ENCODE measurements at places on chromosomes 5 and 9.

DNA sequence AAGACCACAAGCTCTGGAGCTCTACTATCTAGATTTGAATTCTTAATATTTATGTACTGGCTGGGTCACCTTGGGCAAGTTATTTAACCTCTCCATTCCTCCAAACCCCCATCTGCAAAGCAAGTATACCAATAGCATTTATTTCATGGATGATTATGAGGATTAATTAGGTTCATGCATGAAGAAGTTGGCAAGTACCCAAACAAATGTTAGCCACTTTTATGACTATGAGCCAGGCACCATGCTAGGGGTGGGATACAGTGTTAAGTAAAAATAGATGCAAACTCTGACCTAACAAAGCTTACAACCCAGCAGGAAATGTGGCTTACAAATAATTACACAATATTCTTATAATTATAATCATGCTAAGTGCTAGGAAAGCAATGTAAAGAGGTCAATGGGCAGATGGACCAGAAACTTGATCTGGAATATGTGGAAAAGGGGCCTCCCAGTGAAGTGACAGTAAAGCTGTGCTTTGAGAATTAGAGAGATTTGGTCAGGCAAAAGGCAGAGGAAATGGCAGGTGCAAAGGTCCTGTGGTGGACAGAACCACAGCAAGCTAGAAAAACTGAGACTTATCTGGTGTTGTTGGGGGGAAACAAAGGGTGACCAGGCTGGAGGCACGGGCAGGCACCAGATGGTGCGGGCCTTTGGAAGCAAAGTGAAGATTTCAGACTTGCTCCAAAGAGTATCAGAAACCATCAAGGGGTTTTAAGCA lies 525.2 kb upstream of the TRPC7 start:
- DNase-seq, result no peak

DNA sequence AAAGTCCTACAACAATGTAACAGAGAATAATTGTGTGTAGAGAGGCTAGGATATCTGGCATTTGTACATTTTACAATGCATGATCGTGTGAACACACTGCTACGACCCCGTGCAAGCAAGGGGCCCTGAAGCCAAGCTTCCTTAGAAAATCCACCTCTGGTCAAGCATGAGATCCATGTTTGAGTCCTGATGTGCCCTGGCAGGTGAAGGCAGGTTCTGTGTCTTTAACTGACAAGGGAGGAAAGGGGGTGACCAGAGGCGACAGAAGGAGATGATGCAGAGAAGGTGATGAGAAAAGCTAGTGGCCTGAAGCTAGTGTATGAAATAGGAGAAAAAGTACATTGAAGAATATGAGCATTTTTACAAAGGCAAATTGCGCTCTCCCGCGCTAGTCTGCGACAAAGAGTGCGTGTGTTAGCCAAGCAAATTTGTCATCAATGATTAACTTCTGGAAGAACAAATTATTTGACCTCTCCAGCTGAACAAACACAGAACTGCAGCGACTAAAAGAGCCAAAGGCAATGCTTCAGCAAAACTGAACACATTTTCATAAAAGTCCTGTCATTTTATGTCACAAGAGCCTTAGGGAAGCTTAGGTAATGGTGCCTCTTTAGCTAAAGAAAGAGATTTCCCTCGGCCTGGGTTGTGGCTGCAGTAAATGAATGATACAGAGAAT lies 101.7 kb upstream of the DAPK1 start:
- DNase-seq, result no peak

DNA sequence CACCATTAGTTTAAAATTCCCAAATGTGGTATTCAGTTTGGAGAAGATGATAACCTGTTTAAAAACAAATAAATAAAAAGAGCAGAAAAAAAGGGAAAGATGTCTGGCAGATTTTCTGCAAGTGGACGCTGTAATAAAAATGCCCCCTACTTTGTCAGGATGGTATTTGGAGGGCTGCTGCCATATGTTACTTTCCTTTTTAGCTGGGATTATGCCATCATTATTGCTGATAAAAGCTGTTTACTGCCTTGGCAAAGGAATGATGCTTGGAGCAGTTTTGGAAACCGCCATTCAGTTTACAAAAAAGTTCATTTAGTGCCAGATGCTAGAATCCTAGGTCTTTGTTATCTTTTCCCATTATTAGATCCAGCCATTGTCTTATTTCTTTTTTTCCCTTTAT lies 104.8 kb downstream of the PBX3 start:
- DNase-seq, result no peak

- DNase-seq, result no peak
Observed at GRCh38 chr9:95037789-95038521, 279.6 kb downstream of the FANCC start.

GRCh38 chr9:100070104-100071041 lies 28.4 kb downstream of the ERP44 start:
- no peak for DNase-seq

- no peak for DNase-seq
Observed at GRCh38 chr9:75083188-75083970, 4.6 kb downstream of the NMRK1 start.

DNA sequence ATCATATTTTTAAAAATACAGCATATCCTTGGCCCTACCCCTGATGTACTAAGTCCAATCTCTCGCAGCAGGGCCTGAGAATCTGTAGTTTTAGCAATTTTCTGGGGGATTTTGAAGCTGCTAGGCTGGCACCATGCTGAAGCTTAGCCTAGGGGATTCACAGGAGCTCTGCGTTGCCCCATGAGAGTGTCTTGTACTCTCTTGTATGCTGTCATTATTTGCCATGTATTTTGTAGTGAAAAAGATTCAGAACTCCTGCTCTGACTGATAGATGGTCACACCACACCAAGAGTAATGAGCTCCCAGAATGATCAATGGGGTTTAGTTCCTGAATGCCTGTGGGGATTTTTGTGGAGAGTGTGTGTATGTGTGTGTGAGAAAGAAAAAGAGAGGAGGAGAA lies 20.7 kb upstream of the TRMT10B start:
- DNase-seq, result no peak

GRCh38 chr9:80552931-80553330 lies 981.2 kb downstream of the TLE4 start:
- no peak for DNase-seq

DNA sequence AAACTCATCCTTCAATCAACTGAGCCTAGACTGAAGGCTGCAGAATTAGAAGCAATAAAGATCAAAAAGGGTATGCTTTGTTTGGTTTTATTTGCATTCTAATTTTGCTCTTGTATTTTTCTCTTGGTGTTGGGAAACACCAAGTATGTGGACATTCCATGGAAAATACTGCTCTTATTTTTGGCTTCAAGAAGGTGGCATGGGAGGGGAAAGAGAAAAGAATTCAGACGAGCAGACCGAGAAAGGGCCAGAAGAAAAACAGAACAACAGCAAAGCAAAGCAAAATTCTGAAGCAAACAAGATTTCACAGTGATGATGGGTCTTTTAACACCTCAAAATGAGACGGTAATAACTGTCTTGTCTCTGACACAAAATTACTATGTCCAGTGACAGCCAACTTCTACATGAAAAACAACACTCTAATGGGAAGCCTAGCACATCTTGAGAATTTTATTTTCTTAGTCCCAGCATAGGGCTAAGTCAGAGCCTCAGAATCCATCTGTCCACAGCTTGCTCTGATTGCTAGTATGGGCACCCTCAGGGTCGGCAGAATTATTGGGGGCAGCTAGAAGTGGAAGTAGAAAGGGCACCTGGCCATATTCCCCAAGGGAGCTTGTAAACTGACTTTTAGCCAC lies 26.8 kb downstream of the FREM1 start:
- no peak for DNase-seq

DNA sequence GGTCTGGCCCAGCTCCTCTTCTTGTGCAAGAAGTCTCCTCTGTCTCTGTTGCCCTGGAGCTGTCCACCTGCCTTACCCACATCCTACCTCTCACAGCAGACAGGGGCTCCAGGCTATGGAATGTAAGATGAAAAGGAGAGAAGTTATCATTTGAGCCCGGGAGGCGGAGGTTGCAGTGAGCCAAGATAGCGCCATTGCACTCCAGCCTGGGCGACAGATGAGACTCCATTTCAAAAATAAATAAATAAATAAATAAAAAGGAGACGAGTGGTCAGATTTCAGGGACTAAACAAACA lies 37.5 kb upstream of the DENND4C start:
- DNase-seq, result no peak

GRCh38 chr5:84239494-84239893 lies 145.2 kb downstream of the EDIL3 start:
- DNase-seq, result no peak

DNA sequence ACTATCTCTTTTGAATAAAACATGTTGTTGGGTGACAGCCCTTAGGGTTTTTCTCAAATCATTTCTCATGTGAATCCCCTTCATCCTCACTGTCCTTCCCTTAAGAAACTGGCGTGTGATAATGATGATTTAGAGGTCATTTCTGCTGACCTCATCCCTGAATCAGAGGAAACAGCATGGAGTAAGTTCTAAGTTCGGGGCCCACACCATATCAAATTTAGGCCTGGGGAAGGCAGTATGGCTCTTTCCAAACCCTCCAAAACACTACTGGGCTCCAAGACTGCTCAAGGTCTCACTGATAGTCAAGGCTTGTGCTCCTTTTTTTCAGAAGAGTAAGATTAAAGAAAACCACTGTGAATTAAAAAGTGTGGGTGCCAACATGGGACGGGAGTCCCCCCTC lies 872 bp upstream of the SMIM3 start:
- no peak for DNase-seq

- DNase-seq, result no peak
Observed at GRCh38 chr9:96874947-96875460, 20.7 kb upstream of the ZNF782 start.

- no peak for DNase-seq
Observed at GRCh38 chr9:89655990-89656657, 51.3 kb downstream of the GADD45G start.

GRCh38 chr9:4902135-4902475 lies 83.0 kb upstream of the JAK2 start:
- no peak for DNase-seq

GRCh38 chr9:5556101-5556705 lies 45.9 kb downstream of the PDCD1LG2 start:
- no peak for DNase-seq

- DNase-seq, result no peak
Observed at GRCh38 chr5:125293223-125293622, 546.8 kb upstream of the ZNF608 start.

- DNase-seq, result no peak
Observed at GRCh38 chr9:18566121-18566520, 92.2 kb downstream of the ADAMTSL1 start.

GRCh38 chr9:135006911-135007570 lies 80.4 kb upstream of the OLFM1 start:
- no peak for DNase-seq

DNA sequence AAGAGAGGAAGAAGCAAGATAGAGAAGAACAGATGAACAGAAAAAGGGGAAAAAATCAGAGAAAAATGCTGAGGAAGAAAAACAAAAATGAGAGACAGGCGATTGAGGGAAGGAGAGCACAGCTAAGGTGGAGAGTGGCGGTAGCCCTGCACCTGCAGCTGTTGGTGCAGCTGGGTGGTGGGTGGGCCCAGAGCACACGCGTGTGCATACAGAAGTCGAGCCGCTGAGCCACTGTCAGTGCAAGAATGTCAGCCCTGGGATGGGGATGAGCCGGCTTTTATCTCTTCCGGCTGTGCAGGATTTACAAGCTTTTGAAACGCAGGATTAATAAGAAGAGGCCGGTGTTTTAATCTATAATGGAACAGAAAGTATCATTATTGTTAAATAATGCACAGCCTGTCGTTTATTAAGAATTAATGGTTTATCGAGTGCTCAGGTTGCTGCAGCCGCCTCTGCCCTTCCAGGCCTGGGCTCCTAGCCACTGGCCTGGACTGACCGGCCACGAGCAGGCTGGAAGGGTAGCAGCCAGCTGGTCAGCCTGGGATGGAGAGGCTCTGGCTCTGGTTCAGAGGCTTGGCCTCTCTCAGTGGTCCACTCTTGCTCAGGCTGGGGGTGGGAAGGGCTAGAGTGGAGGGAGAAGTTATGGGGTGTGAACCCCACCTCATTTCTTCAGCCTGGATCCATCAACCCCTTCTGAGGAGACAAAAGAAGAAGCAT lies 68.7 kb downstream of the PCDH1 start:
- DNase-seq, result no peak

DNA sequence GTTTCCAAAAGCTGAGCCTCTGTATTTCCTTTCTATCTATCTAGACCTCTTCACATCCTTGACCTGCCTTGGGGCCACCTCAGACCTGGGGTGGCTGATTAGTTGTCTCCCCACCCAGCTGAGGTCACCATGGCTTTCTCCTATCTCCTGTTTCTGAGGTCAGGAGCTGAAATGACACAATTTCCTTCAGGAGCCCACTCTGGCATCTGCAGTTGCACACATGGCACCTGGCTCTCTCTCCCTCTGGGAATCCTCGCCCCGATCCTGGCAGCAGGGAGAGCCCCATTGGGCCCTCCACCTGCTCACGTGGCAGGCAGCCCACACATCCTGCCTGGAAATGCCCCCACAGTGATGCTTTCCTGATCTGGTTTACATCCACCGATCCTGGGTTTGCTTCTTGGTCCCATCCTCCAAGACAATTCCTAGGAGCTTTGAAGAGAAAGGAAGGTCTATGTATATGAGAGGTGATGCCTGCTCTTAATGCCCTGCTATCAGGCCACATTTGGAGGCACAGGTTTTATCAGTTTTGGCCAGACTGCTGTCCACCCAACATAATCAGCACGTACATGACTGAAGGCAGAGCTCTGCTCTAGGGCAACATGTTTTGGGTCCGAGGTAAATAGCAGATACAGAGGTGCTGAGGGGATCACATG lies 53.7 kb downstream of the MARCHF3 start:
- no peak for DNase-seq

DNA sequence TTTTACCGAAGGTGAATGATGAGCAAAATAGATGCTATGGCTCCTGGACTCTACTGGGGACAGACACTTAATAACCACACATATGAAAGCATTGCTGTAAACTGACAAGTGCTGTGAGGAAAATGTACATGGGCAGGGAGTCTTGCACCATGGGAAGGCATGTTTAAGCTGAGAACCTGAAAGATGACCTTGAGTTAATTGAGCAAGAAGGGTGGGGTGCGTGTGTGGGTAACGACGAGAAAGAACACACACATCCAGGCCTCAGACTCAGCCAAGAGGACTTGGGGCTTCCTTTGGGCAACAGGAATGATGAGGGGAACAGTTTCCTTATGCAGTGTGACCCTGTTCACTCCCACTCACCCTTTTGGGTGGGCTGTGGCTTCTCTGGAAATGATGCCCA lies 73.1 kb downstream of the HSPA4 start:
- no peak for DNase-seq

DNA sequence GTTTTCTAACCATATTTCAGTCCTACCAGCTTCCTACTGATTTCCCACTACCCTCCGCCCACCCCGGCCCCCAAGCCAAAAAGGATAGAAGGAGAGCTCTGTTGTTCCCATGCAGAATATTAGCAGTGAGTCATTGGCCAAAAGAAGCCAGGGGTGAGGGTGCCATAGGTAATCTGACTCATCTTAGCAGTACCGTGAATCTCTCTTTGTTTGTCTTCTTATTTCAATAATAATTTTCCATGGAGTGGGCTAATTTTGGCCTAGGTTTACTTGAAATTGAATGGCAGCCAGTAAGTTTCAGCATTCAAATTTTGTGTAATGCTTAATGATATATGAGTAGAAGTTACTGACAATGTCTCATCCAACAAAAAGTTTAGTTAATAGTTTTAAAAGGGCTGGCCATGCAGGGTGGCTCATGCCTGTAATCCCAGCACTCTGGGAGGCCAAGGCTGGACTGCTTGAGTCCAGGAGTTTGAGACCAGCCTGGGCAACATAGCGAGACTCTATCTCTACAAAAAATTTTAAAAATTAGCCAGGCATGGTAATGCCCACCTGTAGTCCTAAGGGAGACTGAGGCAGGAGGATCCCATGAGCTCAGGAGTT lies 74.2 kb downstream of the C9orf152 start:
- DNase-seq, result no peak
